ENCODE measurements at places on chromosomes 2 and 18. TPM values are rescaled to one million over a fixed set of nuclear protein-coding genes. Genes with fewer than 3 reads are reported as not detected.

DNA sequence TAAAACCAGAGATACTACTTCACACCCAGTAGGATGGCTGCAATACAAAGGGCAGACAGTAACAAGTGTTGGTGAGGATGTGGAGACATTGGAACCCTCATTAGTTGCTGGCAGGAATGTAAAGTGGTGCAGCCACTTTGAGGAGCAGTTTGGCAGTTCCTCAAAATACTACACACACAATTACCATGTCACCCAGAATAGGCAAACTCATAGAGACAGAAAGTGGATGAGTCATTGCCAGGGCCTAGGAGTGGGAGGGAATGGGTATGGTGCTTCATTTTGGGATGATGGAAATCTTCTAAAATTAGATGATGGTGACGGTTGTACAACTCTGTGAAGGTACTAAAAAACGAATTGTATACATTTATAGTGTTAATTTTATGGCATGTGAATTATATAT, 54.8 kb downstream of the ATP9B start:
- no peak overlapping the region for H3K4me3 ChIP-seq
- no peaks in the 10 kb centered on the region for H3K4me1 ChIP-seq
- no peak overlapping the region for H3K27ac ChIP-seq

- peaks cover 57% of the 10 kb centered on the region for H3K4me1 ChIP-seq
- no peaks in the 10 kb centered on the region for H3K36me3 ChIP-seq
Observed at GRCh38 chr2:119426396-119426675, 5.3 kb upstream of the TMEM37 start.

DNA sequence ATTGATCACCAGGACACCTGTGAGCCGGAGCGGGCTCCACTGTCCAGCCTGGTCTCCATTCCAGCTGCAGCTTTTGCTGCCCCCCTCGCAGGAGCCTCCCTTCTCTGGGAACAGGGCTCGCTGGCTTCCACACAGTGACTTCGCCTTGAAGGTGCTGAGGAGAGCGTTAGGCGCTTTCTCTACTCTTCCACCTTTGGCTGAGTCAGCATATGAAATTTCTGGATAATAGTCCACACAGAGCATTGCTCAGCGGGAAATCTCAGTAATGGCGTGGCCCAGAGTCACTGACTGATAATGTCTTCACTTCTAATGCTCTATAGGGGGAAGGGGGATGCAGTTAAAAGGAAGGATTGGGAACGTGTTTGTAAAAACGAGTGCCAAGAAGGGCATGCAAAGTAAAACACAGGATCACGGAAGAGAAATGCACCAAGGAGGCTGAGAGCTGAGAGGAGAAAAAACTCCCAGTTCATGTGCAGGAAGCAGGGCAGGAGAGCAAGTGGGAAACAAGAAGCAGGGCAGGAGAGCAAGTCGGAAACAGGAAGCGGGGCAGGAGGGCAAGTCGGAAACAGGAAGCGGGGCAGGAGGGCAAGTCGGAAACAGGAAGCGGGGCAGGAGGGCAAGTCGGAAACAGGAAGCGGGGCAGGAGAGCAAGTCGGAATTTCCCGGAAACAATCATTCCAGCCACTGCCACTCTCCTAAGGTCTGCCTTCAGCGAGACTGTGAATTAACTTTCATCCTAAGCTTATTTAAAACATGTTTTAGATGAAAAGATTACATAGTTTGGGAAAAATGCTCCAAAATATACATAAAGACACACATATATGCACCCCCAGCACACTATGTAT, 77.7 kb downstream of the MYT1L start:
- no peaks in the 10 kb centered on the region for H3K4me1 ChIP-seq
- DNase-seq: no peak
- H3K27ac ChIP-seq: no peak overlapping the region
- no peaks in the 10 kb centered on the region for H3K27me3 ChIP-seq

DNA sequence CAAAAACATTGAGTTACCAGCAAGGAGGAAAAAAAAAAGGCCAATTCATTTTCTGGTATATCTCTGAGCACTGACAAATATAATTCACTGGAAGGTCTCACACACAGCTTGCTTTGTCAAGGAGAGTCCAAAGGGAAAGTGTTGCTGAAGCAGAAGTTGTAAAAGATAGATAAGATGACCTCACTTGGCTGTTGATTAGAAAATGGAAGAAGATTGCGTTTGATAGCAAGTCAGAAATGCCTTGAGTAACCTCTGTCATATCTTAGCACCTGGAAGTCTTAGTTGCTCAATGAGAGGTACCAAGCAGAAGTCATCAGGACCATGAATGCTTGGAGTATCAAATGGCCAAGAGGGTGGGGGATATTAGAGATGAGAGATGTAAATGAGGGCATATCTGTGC, 105.2 kb downstream of the FSHR start:
- H3K4me3 ChIP-seq: no peak overlapping the region
- H3K27ac ChIP-seq: no peak overlapping the region
- no peak for DNase-seq
- no peaks in the 10 kb centered on the region for H3K4me1 ChIP-seq
- no peaks in the 10 kb centered on the region for H3K36me3 ChIP-seq

Gene CCL20
- total RNA-seq: 1.6 TPM

DNA sequence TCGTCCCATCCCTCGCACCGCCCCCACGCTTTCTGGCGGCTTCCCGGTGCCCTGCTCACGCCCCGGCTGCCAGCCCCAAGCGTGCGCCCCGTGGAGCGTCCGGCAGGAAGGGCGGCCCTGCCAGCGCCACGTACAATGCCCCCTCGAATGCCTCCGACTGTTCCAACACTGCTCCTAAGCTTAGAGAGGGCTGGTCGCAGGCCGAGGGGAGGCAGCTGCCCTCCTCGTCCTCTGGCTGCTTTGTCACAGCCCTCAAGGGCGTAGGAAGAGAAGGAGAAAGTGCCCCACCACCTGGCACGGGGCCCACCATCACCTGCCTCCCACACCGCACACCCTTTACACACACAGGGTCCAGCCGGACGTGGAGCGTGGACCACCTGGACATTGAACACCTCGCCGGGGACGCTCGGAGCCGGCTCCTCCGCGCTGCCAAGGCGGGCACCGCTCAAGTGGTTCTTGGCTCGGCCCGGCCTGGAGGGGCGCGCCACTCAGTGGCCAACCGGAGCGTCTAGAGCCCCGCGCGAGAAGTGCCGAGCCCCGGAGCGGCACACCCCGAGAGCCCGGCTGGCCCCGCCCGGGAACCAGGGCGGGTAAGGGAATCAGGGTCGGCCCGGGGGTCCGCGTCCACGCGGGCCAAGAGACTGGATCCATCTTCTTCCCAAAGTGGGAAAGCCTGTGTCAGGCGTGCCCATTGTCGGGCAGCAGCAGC, 830 bp downstream of the DNER start:
- H3K4me1 ChIP-seq: peaks cover 18% of the 10 kb centered on the region
- H3K36me3 ChIP-seq: no peaks in the 10 kb centered on the region
- peak overlapping the region; percentile 47 for H3K4me3 ChIP-seq
- H3K27ac ChIP-seq: no peak overlapping the region
- no peak for DNase-seq
- peaks cover 62% of the 10 kb centered on the region for H3K27me3 ChIP-seq

- no peaks in the 10 kb centered on the region for H3K36me3 ChIP-seq
- no peak overlapping the region for H3K27ac ChIP-seq
- no peak for DNase-seq
- H3K4me3 ChIP-seq: no peak overlapping the region
Observed at GRCh38 chr2:67085146-67085545, 312.0 kb upstream of the ETAA1 start.

GRCh38 chr18:50055488-50055887, 139.5 kb downstream of the MYO5B start:
- no peak for DNase-seq
- H3K4me3 ChIP-seq: no peak overlapping the region
- no peaks in the 10 kb centered on the region for H3K4me1 ChIP-seq
- H3K36me3 ChIP-seq: no peaks in the 10 kb centered on the region
- H3K27me3 ChIP-seq: no peaks in the 10 kb centered on the region

GRCh38 chr18:74582642-74583041, 15.0 kb upstream of the ZNF407 start:
- no peaks in the 10 kb centered on the region for H3K4me1 ChIP-seq
- no peaks in the 10 kb centered on the region for H3K27me3 ChIP-seq
- H3K36me3 ChIP-seq: no peaks in the 10 kb centered on the region
- no peak for DNase-seq

- no peaks in the 10 kb centered on the region for H3K4me1 ChIP-seq
- H3K36me3 ChIP-seq: no peaks in the 10 kb centered on the region
- no peak for DNase-seq
Observed at GRCh38 chr18:57077005-57077765, 69.7 kb upstream of the BOD1L2 start.

DNA sequence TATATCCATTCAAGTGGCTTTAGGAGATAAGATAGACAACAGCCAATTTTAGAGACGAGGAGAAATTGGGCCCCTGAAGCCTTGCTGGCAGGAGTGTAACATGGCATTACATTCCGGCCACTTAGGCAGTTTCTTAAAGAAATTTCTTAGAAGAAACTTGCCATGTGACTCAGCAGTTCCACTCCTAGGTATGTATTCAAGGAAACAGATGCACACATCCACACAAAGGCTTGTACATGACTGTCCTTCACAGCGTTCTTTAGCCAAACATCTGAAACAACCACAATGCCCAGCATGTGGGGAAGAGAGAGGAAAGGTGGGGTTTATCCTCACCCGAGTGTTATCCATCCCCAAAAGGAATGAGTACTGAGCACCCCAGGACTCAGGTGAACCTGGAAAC, 107.1 kb downstream of the NFATC1 start:
- no peak overlapping the region for H3K4me3 ChIP-seq
- no peaks in the 10 kb centered on the region for H3K27me3 ChIP-seq
- H3K27ac ChIP-seq: no peak overlapping the region
- no peaks in the 10 kb centered on the region for H3K36me3 ChIP-seq

DNA sequence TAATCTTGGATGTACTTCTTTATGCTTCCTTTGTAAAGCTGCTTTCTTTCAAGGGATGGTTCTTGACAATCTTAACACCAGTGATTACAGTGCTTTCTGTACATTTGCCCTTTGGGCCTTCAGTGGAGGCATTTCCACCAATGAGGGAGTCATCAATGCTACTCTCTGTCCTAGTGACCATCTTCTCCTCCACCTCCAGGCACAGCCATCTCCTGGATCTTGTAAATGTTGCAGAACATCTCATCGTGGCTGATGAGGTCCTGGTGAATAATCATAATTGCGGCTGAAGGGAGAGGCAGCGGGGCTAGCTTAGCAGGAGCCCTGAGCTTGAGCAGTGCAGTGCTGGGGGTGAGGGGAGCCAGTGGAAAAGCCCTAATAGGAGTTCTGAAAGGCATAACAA, 32.5 kb downstream of the IDH1 start:
- H3K36me3 ChIP-seq: no peaks in the 10 kb centered on the region
- H3K27ac ChIP-seq: no peak overlapping the region
- no peaks in the 10 kb centered on the region for H3K27me3 ChIP-seq
- DNase-seq: no peak
- no peaks in the 10 kb centered on the region for H3K4me1 ChIP-seq

- no peaks in the 10 kb centered on the region for H3K36me3 ChIP-seq
- H3K4me3 ChIP-seq: no peak overlapping the region
- DNase-seq: no peak
Observed at GRCh38 chr2:234289834-234290590, 206.9 kb downstream of the ARL4C start.

Gene SLC14A1
- 21.8 TPM for total RNA-seq

DNA sequence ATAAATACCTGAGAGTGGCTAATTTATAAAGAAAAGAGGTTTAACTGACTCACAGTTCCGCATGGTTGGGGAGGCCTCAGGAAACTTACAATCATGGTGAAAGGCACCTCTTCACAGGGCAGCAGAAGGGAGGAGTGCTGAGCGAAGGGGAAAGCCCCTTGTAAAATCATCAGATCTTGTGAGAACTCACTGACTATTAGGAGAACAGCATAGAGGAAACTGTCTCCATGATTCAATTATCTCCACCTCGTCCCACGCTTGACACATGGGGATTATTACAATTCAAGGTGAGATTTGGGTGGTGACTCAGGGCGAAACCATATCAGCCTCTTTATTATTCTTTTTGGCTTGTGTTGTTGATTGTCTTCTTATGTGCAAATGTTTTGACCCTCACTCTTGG, 76.2 kb downstream of the WDR7 start:
- H3K4me1 ChIP-seq: no peaks in the 10 kb centered on the region
- H3K36me3 ChIP-seq: peaks cover 10% of the 10 kb centered on the region
- H3K4me3 ChIP-seq: no peak overlapping the region

GRCh38 chr2:66789741-66790140, 354.8 kb downstream of the MEIS1 start:
- no peak for DNase-seq
- H3K36me3 ChIP-seq: no peaks in the 10 kb centered on the region
- H3K4me1 ChIP-seq: no peaks in the 10 kb centered on the region
- no peak overlapping the region for H3K27ac ChIP-seq
- no peaks in the 10 kb centered on the region for H3K27me3 ChIP-seq

Gene PSD4
- total RNA-seq: 43.2 TPM

GRCh38 chr2:26347286-26347865, 787 bp upstream of the ADGRF3 start:
- no peaks in the 10 kb centered on the region for H3K36me3 ChIP-seq
- peaks cover 33% of the 10 kb centered on the region for H3K4me1 ChIP-seq
- peak overlapping the region; percentile 96 for H3K4me3 ChIP-seq
- DNase-seq: no peak
- no peaks in the 10 kb centered on the region for H3K27me3 ChIP-seq

Gene FLACC1
- total RNA-seq: 6.8 TPM

Gene ZNF385B
- total RNA-seq: 63.2 TPM

Gene FAM228A
- 0.89 TPM for total RNA-seq

DNA sequence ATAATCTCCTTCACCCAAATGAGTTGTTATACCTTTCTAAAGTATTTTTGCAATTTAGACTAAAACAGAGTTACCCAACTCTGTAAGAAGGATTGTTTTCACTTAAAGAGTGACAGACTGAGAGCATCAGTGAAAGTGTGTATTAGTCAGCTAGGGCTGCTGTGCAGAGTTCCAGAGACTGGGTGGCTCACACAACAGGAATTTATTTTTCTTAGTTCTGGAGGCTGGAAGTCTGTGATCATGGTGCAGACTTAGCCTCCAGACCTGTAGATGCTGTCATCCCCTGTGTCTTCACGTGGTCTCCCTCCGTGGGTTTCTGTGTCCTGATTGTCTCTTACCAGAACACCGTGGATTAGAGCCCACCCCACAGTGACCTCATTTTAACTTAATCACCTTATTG, 40.0 kb downstream of the BCL2L11 start:
- H3K4me1 ChIP-seq: peaks cover 26% of the 10 kb centered on the region
- no peak for DNase-seq
- H3K36me3 ChIP-seq: peaks cover 38% of the 10 kb centered on the region
- no peaks in the 10 kb centered on the region for H3K27me3 ChIP-seq

Gene SLC4A3
- total RNA-seq: 1.0 TPM

GRCh38 chr2:208978946-208979345, 444.9 kb upstream of the MAP2 start:
- H3K36me3 ChIP-seq: no peaks in the 10 kb centered on the region
- no peak overlapping the region for H3K4me3 ChIP-seq
- no peaks in the 10 kb centered on the region for H3K27me3 ChIP-seq
- no peak overlapping the region for H3K27ac ChIP-seq
- H3K4me1 ChIP-seq: no peaks in the 10 kb centered on the region

Gene SCN7A
- total RNA-seq: 69.0 TPM

DNA sequence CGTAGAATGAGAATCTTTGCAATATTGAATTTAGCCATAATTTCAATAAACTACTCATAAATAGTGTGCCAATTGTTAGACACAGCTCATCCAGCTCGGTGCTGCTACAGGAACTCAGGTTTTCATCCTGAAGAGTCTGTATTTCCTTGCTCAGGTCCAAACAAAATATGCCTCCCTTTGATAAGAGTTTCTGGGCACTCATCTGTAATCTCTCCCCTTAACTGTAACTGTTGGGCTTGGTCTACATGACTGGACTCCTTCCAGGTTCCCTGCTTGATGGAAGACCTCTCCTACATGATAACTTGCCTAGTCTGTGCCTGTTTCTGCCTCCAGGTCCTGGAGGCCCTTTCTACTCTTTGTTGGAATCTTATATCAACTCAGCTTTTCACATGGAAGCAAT, 57.9 kb downstream of the GCA start:
- no peaks in the 10 kb centered on the region for H3K27me3 ChIP-seq
- no peak overlapping the region for H3K27ac ChIP-seq
- no peak overlapping the region for H3K4me3 ChIP-seq
- DNase-seq: no peak
- no peaks in the 10 kb centered on the region for H3K4me1 ChIP-seq
